T-helper 1 cell (primary cell): ENCODE measurements at places on chromosomes 7 and 10.

DNA sequence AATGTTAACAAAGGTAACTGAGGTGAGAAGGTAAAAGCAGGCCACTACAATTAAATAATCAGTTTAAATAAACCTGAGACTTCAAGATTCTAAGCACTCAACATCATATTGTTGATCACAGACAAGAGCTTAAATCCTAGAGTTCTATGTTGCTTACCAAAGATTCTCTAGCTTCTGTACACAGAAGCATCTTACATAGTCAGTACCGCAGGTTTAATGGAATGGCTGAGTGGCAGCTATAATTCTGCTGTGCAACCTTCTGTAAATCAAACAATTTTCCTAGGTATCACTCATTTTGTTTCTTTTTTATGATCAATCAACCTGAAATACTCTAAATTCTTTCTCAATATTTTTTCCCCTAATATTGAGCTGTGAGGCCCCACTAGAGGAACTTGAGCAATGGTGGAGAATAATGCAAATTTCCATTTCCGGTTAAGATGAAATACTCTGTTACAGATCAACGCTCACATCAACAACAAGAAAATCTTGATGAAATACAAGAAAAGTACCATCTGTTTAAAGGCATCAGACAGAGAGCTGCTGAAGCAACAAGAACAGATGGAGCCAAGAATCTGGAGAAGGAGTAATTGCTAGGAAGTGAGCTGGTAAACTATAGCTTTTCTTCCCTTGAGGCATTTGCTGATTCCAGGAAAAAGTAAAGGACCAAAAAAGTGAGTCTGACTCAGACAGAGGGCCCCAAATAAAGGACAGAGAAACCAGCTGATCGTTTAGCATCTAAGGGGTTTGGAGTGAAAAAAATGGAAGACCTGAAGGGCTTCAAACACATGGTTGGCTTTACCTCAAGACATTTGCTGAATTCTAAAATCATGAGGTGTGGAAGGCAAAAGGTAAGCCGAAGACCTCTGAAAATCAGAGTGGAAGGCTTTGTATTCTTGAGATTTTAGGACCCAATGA is 22.6 kb downstream of the PNPLA8 start:
- DNase-seq, result no peak

DNA sequence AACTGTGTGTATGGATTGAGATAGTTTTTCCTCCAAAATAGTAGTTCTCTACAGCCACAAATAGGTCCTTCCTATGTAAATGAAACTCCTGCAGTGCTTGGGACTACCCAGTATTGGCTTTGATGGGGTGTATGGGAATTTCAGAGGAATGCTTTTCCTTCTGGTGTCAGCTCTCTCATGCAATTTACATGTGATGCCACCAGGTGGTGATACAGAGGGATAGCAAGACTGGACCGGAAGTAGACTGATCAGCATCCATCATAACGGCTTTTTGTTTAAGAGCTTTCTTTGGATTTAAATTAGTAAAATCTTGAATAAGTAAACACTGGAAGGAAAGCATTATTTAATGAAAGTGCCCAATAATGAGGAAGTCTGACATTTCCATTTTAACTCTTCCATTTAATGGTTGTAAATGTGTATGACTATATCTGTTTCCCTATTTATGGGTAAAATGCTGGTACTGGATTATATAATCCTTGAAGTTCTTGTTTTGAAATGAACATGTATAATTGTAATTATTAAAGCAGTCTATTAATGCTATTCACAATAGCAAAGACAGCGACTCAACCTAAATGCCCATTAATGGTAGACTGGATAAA is 22.7 kb downstream of the DYNC1I1 start:
- DNase-seq, result no peak

GRCh38 chr10:20100171-20100570 is 283.9 kb downstream of the PLXDC2 start:
- no peak for DNase-seq

GRCh38 chr7:148620749-148621359 is 30.3 kb downstream of the C7orf33 start:
- DNase-seq, result no peak

- DNase-seq, result no peak
Measured at GRCh38 chr10:52343439-52343838, 29.4 kb downstream of the DKK1 start.
